ENCODE measurements at places on chromosomes 1 and 21. TPM values are rescaled to one million over a fixed set of nuclear protein-coding genes. Genes with fewer than 3 reads are reported as not detected.

YARS1 gene
- 107 TPM for total RNA-seq

VTCN1 gene
- not detected for total RNA-seq

TIAM1 gene
- total RNA-seq, result 19.9 TPM

SLC9C2 gene
- total RNA-seq, result not detected

DNA sequence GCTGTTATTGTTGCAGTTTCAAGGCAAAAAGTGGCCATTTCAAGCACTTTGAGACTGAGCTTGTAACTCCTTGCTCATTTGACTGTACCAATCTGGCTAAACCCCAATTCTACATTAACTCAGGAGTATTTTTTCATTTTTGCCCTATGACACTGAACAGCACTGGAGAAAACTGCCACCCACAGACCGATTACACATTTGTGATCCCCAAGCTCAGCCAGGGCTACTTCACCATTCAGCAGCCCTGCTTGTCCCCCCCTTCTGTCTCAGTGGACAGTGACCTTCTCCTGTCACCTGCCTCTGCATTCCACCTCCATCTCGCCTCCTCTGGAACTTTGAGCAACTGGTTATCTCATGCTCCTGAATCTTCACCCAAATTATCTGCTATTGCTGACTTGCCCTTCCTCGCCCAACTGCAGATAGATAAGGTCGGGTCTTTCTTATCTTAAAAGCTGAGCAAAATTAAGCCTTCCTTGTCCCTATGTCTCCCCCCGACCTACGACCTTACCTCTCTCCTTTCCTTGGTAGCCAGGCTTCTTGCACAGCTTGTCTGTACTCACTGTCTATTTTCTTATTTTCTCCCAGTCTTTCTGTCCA, 25.3 kb downstream of the SPATA46 start:
- no peak for DNase-seq

DNA sequence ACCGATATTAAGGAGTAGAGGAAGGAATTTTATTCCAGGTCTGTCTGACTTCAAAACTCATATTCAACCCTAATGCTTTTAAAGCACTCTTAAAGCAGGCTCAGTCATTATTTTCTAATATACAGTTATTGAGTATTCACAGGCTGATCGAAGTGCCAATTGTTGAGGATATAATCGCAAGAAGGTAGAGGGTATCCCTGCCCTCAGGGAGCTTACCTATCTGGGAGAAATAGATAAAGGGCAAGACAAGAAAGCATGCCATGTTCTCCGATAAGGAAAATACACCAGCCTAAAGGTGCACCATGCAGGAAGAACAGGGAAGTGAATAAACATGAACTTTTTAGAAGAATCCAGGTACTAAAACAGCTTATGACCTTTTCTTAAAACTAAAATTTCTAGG, 361.2 kb downstream of the SMYD3 start:
- DNase-seq, result no peak

DNA sequence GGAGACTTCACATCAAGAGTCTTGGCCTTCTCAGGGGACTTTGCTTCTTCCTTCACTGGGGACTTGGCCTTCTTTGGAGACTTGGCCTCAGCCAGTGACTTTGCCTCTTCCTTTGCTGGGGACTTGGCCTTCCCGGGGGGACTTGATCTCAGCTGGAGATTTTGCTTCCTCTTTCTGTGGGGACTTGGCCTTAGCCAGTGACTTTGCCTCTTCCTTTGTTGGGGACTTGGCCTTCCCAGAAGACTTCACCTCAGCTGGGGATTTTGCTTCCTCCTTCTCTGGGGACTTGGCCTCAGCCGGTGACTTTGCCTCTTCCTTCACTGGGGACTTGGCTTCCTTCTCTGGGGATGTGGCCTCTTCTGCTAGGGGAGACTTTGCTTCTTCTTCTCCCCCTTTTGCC, 13.5 kb upstream of the CD2 start:
- no peak for DNase-seq
